Activated CD4-positive, alpha-beta T cell treated with anti-CD3 and anti-CD28 coated beads, Interleukin-10, Interleukin-2, amounts not matched to agents 100 ng/mL and 50 ng/mL, durations not matched to agents 16 hours and 8 hours (primary cell): ENCODE measurements at places on chromosomes 4 and X.

DNA sequence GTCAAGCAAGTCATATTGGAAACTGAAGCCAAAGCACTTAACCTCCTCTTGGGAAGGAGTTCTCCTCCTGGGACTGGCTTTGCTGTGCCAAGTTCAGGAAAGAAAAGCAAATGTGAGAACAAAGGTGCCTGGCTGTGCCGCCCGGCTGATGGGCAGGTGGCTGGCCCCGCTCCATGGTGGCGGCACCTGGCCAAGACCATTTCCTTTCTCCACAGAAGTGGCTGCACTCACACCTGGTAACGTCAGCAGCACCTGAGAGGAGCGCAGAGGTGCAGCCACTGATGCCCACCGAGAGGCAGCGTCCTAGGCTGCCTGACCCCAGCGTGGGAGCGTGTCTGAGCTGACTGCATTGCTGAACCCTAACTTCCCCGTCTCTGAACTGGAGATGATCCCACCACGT is 54.3 kb downstream of the DCTD start:
- no peak for DNase-seq

DNA sequence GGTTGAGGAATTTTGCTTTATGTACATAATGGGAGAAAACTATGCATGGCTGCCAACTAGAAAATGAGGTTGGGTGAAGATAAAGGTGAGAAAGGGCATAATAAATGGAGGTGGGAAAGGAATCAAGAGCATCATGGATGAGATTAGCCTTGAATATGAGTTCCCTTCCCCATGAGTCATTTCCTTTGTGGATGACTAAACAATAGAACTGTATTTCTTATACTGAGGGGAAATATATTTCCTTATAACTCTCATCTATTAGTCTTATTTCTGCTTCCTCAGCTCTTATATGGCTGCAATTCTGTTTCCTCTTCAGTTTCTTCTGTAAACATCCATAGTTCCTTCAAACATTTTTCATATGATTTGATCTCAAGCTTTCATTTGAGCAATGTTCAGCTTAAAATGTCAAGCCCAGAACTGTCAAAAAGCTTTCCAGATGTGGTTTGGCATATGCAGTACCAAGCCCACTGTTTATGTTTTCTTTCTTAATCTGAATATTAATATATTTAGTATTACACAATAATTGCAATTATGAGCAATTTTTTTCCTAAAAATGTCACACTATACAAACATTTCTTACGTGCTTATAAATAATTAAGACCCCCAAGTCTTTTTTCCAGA is 100.7 kb upstream of the GRPR start:
- DNase-seq, result no peak

GRCh38 chr4:118974758-118975157 is 86.1 kb downstream of the SYNPO2 start:
- DNase-seq, result no peak

DNA sequence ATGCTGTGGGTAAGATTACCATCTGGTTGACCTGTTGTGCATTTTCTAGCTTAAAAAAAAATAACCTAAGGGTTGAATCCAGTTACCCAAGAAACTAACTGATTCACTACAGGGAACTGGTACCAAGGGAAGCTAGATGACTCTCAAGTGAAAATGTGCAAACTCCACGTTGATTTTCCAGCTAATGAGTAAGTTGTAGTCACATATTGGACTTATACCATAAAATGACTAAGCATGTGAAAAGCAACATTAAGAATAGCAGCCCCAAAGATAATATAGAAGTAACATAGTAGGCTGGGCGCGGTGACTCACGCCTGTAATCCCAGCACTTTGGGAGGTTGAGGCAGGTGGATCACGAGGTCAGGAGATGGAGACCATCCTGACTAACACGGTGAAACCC is 270.9 kb downstream of the SPRY1 start:
- DNase-seq, result no peak

DNA sequence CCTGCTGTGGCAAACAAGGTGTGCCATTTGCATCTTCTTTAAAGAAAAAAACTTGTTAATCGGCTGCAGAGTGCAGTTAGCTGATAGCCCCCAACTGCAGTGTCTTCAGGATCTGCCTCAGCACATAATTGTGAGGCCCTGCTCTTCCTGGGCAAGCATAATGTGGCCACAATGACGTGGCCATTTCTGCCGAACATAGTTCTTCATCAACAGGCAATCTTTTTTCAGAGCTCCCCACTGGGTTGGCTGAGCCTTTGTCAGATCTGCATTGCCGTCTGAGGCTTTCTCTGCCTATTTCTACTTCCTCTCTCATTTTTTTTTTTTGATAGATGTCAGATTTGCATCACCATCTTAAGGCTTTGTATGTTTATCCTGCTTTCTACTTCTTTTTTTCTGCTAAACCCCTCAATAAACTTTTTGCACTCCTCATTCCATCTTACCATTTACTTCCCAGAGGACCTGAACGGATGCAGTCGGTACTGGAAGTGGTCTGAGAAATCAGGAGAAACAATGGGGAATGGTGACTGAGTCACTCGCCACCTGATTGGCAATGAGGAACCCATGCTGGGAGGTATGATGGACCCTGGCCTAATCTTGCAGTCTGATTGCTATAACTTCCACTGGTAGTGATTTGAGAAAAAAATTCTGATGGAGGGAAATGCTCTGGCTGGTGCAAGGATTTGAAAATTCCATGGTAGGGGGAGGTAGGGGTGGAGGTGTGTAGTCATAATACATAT is 21.2 kb upstream of the TAB3 start:
- peak; percentile 41 for DNase-seq

DNA sequence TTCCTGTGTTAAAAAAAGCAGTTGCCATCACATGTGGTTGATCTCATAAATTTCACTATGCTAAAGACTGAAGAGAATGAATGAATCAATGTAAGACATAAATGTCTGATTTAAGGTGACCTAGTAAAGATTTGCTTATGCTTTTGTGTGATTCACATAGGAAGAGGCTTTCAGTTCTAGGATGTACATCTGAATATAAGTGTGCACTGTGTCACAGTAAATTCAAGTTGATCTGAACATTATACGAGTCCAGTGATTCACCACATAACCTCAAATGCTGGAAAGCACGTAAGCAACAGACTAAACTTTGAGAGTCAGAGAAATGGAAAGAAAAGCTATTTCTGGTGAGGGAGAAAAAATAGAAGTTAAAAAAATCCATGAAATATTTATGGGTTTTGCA is 567.9 kb downstream of the EPHA5 start:
- DNase-seq, result no peak

GRCh38 chr4:186472948-186473347 is 82.4 kb downstream of the MTNR1A start:
- DNase-seq, result no peak

GRCh38 chrX:39174772-39175417 is 373.6 kb downstream of the MID1IP1 start:
- DNase-seq, result peak; percentile 45

DNA sequence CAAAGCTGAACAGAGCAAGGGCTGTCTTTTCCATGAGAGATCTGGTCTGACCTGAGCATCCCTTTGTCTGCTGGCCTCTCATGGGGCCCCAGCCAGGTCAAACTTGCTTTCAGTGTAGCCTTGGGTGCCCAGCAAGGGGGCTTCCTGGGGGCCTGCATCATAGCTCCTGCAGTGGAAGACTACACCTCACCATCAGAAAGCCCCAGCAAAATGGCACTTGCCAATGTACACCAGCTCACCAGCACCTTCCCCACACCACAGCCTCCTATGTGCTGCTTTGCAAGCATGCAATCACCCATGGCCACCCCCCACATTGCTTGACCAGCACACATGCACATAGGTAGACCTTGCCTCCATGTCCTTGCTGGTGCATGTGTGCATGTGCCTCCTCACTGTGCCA is 1478.1 kb downstream of the FSTL5 start:
- no peak for DNase-seq
